ENCODE measurements at places on chromosomes 4 and X. TPM values are rescaled to one million over a fixed set of nuclear protein-coding genes. Genes with fewer than 3 reads are reported as not detected.

GRCh38 chr4:12123707-12124106 lies 695.0 kb upstream of the HS3ST1 start:
- no peak for DNase-seq

GABRG1 gene
- total RNA-seq, result not detected

CENPVL2 gene
- total RNA-seq, result not detected

STATH gene
- total RNA-seq, result not detected

DNA sequence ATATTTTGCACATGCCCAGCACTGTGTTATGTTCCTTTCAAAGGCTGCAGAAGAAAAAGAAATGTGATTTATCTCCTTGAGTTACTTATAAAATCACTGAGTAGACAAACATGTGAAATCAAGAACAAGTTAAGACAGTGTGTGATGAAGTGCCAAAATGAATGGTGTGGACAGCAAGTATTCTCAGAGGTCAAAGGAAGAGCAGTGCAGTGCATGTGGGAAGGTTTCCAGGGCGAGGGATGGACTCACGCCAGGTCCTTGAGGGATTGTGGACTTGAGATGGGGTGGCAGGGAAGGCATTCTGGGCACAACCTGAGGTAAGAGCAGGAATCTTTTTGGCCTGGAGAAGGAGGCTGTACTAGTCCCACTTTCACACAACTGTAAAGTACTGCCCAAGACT lies 115.5 kb downstream of the FNIP2 start:
- DNase-seq, result no peak

FRG2 gene
- not detected for total RNA-seq

- no peak for DNase-seq
Observed at GRCh38 chr4:154503598-154503997, 12.0 kb upstream of the DCHS2 start.

GRCh38 chr4:170805352-170805751 lies 715.6 kb upstream of the AADAT start:
- DNase-seq, result no peak

All from T-helper 17 cell (primary cell).